ENCODE measurements at places on chromosomes 5 and 9.
A peak's percentile ranks its signal among the peaks of the same experiment; 100 is the strongest.

DNA sequence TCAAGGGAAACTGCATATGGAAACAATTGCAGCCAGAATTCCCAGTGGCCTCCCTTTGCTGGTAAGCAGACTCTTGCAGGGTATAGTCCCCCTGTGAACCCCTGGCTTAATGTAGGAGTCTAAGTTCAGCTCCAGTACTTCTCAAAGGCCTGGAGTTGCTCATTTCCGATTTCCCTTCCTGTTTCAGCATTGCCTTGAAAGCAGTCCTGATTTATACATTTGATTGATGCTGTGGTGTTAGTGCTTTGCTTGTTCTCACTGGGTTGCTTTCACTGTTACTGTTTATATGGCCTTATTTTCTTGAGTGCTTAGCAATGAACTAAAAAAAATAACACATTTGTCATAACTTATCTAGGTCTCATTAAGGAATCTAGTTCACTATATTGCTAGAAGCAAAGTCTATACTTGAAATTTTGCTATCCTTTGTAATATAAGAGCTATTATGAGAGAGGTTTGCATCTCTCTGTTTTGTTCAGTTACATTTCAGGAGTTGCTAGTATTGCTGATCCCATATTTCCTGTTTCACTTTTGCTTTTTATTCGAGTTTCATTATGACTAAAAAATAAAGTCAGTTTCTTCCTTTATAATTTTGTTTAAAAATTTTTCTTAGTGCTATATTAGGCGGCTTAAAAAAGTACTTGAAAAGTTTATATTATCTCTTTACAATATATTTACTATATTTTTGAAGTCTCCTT is 122.4 kb upstream of the NMUR2 start:
- no peak for DNase-seq

GRCh38 chr5:55601204-55601618 is 66.4 kb upstream of the PLPP1 start:
- no peak for DNase-seq

GRCh38 chr9:124790801-124791505 is 14.0 kb downstream of the OLFML2A start:
- DNase-seq = peak; percentile 9

- DNase-seq = no peak
Observed at GRCh38 chr5:17785774-17786173, 151.5 kb downstream of the TAF11L14 start.

- no peak for DNase-seq
Observed at GRCh38 chr9:93265301-93265971, 81.5 kb downstream of the WNK2 start.

DNA sequence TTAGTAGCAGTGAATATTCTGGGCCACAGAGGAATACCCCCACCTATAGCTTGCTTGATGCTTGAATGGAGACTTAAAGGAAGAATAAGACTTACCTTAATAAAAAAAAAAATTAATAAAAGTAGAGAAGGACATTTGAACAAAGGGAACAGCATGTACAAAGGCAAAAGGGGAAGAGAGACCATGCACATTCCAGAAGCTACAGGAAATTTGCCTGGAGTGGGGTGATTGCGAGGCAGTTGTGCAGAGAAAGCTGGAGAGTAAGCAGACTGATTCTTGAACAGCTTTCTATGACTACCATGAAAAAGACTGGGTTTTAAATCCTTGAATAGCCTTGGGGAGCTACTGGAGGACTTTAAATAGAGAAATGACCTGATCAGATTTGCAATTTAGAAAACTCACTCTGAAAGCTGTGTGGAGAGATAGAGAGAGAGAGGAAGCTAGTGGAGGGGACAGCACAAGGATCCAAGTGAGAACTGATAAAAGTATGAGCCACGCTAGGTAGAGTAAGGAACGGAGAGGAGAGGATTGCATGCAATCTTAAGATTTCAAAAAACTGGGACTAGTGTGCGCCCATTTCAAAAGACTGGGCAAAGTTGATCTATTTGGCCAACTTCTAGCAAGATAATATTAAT is 12.5 kb upstream of the SSBP2 start:
- DNase-seq = no peak
